Fibroblast of lung (primary cell): ENCODE measurements at places on chromosomes 5 and 9.

- peak; percentile 44 for DNase-seq
Observed at GRCh38 chr5:5298841-5299541, 123.5 kb upstream of the ICE1 start.

- peak; percentile 14 for DNase-seq
Observed at GRCh38 chr5:63310644-63311043, 651.6 kb downstream of the HTR1A start.

DNA sequence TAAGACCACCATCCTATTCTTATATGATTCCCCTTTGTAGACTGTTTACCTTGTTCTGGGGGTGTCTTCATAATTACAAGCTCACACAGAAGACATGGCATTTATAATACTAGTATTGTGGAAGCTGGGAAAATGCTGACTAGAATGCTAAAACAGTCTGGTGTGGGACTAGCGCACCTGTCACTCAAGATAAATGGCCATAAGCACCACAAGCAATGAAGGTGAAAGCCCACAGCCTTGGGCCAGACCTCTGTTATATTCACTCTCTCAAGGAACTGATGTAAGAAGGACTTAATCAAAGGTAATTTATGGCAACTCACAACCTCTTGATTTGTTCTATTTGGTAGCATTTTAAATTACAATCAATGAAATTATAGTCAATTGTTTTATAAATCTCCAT lies 721.5 kb downstream of the SEMA5A start:
- DNase-seq: no peak

GRCh38 chr9:134165357-134166315 lies 1.3 kb upstream of the RNU6ATAC start:
- peak; percentile 35 for DNase-seq

DNA sequence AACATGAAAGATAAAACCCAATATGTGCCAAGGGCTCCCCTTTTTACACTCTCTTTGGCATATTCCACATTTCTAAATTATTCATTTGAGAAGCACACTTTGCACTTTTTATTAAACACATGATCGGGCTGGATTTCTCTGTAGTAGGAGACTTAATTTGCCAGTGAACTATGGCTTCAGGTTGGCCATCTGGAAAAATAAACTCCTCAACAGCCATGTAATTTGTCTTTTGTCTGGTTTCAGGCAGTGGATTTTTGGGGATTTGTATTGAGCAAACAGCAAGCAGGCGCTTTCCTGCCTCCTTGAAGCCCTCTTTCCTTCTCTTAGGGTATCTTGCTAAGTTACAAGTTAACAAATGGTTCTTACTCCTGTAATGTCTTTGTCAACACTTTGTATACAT lies 73.0 kb upstream of the DMRTA1 start:
- DNase-seq: no peak

DNA sequence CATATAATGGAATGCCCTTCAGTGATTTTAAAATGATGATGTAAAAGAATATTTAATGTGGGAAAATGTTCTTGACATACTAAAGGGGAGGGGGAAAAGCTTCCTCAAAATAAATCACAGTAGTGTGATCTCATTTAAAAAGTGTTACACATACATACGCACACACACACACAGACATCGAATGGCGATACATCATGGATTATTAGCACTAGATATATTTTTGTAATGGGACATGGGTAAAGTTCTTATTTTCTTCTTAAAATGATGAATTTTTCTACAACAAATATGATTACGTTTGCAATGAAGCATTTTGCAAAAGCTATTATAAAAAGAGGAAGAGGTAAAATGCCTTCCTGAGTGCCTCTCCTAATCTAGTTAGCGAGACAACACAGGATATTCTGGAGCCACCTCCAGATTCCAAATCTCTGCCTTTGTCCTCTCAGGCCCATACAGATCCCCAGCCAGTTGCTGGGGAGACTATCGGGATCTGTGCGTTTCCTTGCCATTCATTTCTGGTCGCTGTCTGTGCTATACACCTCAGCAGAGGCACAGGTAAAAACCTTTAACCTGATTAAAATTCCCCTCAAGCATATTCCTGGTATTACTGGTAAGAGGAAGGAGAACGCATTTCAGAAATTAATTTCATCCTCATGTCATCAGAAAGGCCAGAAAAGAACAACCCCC lies 69.6 kb downstream of the SLC28A3 start:
- no peak for DNase-seq
